Esophagus muscularis mucosa (tissue), 4 donors: ENCODE measurements at places on chromosomes 2 and 18.

DNA sequence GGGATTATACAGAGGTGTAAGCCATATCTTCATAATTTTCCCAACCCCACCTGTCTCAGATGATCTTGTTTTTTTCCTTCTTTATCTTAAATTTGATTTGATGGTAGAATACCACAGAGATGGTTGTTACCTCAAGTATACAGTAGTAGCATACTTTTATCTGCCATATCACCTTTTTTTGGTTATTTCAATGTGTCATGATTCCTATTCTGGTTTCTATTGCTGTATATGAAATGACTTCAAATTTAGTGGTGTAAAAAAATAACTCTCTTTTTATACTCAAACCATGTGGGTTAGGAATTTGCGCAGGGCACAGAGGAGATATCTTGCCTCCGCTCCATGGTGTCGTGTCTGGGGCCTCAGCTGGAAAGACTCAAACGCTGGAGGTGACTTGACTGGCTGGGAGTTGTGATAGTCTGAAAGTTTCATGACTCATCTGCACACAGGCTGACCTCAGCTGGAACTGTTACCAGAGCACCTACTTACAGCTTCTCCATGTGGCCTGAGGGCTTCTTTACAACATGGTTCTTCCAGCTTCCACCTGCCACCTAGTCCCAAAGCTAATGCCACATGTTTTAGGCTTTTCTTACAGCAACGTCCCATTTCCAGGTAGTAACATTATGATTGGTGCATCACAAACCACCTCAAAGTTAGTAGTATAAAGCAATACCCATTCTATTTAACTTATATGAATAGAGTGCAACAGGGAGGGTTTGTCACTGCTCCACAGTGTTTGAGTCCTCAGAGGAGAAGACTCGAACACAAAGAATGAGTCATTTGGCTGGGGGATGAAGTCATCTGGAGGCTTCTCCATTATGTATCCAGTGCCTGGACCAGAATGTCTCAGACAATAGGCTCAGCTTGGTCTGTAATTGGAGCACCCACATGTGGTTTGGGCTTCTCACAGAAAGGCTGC lies 82.3 kb upstream of the XPO1 start:
- no peak for DNase-seq

- DNase-seq = no peak
Measured at GRCh38 chr18:54052259-54052658, 172.2 kb downstream of the MBD2 start.

GRCh38 chr2:69381337-69381737 lies 5.7 kb downstream of the GFPT1 start:
- DNase-seq = no peak

GRCh38 chr2:226002438-226002837 lies 602.9 kb downstream of the NYAP2 start:
- DNase-seq = no peak

DNA sequence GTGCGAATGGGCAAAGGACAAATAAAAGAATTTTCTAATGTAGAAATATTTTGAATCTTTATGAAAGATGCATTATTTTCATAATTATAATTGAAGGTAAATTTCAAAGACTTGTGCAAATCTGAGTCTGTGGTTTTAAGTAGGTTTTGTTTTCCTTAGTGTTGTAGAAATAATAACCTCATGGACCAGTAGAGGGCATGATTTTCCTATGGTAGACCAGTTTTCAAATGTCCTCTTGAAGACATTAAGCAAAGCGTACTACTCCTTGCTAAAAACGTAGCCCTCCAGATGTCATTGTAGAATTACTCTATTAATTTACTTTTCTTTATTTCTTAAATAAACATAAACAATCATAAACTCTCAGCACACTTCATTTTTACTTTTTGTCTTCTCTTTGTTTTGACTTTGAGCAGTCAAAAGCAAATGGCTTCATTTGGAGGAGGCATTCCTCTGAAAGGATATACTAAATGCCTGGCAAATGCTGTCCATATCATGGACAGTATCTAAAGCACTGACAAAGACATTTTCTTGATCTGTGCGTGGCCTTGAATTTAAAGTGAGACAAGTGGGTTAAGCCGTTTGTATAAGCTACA lies 85.8 kb upstream of the FAM237A start:
- no peak for DNase-seq
